Left renal pelvis (tissue), 4 donors: ENCODE measurements at places on chromosomes 4 and X. TPM values are rescaled to one million over a fixed set of nuclear protein-coding genes. Genes with fewer than 3 reads are reported as not detected.

The HTRA3 gene
- polyA plus RNA-seq, result 11.8 TPM

The NWD2 gene
- polyA plus RNA-seq, result 0.09 TPM

The RNF175 gene
- 6.1 TPM for polyA plus RNA-seq

The CCDC160 gene
- polyA plus RNA-seq, result 0.89 TPM

The TEX13B gene
- polyA plus RNA-seq, result not detected

The VEGFC gene
- polyA plus RNA-seq, result 11.2 TPM

The CRMP1 gene
- 51.9 TPM for polyA plus RNA-seq

The ANAPC10 gene
- polyA plus RNA-seq, result 26.6 TPM

- no peak for DNase-seq
Observed at GRCh38 chr4:87525636-87526295, 3.4 kb downstream of the SPARCL1 start.

- DNase-seq, result no peak
Observed at GRCh38 chr4:73586040-73586439, 34.2 kb downstream of the RASSF6 start.

DNA sequence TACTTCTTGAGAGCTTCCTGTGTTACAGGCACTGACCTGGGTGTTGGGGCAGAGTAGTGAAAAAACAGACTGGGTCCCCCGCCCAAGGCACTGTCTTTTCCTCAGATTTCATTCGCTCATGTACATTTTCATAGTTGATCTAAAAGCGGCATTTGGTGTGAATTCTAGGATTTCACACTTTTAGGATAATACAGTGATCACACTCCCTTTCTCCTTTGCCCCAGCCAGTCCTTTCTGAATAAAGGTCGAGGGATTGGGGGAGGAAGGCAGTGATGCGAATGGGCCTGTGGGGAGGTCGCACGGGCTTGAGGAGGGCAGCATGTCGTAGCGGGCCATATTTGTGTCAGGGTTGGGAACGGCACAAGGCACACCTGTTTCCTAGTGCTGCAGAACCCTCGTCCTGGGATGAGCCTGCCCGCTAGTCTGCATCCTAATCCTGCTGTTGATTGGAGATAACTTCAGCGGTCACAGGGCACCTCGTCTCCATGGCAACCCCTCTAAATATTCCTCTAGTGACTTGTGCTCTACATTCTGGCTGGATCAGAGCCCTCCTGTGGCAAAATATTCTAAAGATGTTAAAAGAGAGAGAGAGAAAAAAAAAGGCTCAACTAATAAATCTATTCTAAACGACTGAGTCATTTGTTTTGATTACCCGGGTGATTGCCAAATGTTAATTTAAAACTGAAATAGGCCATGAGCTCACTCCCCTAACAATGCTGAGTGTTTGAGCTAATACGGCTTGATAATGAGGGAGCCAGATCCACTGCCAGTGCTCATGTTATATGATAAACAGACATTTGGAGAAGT, 21.8 kb downstream of the FHL1 start:
- DNase-seq, result no peak

DNA sequence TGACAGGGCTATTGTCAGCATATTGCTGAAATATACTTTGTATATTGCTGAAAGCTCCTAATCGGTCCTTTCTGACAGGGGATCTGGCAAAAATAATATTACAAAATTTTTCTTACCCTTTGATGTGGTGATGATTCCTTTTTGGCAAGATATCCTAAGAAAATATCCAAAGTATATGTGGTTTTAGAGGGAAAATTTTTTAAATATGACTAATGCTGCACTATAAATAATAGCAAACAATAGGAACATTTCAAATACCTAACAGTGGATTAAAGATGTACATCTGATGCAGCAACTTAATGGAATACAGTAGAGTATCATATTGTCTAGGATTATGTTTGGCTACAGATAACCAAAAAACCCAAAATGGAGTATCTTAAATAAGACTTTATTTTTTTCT, 49.6 kb downstream of the RRAGB start:
- no peak for DNase-seq

DNA sequence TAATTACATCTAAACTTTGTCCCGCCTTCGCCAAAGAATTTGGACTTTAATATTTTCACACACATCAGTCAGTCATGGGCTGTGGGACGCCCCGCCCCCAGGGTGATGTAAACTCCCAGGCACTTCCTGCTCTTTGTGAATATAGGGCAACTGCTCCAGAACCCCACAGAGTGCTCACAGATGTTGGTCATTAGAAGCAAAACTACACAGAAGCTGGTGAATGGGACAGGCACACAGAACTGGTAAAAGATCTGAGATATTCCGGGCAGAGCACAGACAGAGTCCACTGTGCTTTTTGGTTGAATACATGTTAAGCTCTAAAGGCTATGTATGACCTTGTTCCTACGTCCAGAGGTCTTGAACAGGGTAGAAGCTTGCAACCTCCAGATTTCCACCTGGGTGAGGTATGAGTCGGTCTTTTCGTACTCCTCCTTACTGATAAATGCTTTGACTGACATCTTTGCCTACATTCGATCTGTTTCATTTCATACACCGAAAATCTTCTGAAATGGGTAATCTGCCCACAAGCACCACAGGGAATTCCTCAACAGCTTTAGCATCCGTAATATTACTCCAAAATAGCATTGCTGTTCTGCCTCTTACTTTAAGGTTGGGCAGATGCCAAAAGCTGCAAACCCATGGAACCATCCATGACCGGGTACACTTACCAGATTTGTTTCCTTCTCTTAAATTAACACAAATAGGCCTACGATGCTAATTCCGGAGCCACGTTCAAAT, 144.6 kb downstream of the AMELX start:
- DNase-seq, result no peak

GRCh38 chr4:3432381-3432790, 9.4 kb upstream of the HGFAC start:
- DNase-seq, result no peak

GRCh38 chr4:57083090-57083489, 27.1 kb downstream of the IGFBP7 start:
- no peak for DNase-seq

DNA sequence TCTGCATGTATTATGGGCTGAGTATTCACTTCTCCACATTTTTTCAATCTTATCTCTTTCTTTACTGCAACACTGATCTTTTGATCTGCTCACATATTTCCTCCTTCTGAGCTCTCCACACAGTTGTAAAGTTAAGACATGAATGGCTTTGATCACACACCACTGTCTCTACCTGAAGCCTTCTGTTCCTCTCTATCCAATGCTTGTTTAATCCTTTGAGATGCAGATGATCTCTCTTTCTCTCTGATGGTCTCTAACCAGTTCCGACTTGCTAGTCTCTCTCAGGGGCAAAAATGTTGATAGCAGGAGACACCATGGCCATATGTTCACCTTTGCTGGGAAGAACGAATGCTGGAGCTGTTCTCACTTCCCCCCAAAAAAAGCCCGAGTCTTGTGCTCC, 162.4 kb downstream of the UNC5C start:
- DNase-seq, result no peak

GRCh38 chr4:119526786-119527550, 101.6 kb downstream of the PDE5A start:
- DNase-seq, result no peak

GRCh38 chr4:77959566-77960338, 97.1 kb downstream of the MRPL1 start:
- DNase-seq, result peak; percentile 29

DNA sequence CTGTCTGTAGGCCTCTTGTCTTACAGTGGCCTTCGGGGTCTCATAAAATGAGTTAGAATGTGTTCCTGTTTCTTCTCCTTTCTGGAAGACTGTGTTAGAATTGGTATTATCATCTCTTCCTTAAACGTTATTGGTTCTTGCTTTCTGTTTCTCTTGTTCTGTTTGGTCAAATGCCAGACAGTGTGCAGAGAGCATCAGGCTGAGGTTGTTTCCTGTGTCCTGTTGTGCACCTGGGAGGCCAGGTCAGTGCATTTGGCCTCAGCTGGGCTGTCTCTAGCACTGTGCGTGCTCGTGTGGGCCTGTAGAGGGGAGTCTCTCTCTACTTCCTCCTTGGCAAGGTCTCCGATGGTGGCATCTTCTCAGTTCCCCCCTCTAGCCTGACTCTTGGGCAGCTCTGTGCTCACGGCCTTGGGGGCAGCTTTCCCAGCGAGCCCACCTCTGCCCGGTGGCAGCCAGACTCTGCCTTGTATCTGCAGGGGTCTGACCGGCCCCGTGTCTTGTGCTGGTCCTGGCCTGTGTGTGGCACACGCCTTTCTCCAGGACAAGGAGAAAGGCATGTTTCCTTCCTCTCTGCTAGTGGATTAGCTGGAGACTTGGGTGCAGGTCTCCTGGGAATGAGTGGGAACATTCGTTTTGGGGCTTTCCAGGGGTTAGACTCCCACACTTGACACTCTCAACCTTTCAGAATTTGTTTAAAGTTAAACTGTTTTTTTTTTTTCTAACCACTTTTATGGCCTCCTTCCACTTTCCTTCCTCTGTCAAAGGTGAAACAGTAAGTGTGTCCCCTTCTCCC, 62.3 kb downstream of the FAM193A start:
- no peak for DNase-seq

DNA sequence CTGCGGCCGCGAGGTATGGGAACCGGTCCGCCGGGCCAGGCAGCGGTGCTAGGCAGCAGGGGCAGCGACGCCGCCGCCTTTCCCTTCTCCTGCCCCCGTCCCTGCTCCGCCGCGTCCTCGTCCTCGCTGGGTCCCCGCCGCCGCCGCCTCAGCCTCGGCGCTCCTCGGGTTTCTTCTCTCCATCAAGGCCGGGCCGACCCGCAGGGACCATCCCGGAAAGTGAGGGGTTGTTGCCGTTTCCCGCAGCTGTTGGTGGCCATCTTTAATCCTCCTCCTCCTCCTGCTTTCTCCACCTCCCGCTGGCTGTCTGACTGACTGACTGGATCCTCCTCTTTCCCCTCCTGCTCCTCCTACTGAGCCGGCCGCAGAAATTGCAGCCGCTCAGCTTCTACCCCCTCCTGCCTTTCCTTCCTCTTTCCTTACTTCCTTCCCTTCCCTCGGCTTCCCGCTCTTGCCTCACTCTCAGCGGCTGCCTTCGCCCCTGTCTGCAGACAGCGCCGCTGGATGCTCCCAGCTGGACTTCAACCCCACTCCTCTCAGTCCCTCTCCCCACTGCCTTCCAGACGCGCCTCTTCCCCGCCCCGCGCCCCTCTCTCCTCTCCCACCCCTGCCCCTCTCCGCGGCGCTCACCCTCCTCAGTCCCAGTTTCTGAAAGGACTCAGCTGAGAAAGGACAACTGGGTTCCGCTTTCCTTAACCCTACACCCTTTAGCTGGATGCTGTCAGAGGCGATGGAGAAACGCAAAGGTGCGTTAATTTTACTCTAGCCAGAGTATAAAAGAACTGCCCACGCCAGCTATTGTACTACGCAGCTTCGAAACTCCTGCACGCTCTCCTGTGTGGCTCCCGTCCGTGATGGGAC, at the start of gene WDFY3:
Gene WDFY3 (minus strand): TSS at position 309 of the 861 bp plus-strand sequence. CDS start 106,099 bp downstream, outside the sequence.
- DNase-seq, result peak; percentile 79

- DNase-seq, result no peak
Observed at GRCh38 chr4:41428601-41429279, 109.2 kb upstream of the LIMCH1 start.
